ENCODE measurements at places on chromosomes 12 and 14.
A peak's percentile ranks its signal among the peaks of the same experiment; 100 is the strongest.

DNA sequence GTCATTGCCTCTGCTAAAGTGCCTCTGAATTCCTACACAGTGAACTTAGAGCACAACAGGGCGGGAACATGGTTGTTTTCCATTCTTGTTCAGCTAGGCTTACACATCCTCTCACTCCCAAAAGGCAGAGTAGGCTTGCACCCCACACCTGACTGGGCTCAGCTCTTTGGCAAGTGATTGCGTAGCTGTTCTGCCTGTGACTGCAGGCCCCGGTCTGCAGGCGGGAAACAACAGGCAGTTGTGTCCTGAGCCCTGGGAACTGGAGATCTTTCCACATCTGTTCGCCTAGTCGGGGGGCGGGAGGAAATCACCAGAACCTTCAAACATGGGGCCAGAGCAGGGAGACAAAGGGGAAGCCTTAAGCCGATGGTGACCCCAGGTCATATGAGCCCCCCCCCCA, 274.7 kb downstream of the ZFP36L1 start:
- DNase-seq, result no peak

DNA sequence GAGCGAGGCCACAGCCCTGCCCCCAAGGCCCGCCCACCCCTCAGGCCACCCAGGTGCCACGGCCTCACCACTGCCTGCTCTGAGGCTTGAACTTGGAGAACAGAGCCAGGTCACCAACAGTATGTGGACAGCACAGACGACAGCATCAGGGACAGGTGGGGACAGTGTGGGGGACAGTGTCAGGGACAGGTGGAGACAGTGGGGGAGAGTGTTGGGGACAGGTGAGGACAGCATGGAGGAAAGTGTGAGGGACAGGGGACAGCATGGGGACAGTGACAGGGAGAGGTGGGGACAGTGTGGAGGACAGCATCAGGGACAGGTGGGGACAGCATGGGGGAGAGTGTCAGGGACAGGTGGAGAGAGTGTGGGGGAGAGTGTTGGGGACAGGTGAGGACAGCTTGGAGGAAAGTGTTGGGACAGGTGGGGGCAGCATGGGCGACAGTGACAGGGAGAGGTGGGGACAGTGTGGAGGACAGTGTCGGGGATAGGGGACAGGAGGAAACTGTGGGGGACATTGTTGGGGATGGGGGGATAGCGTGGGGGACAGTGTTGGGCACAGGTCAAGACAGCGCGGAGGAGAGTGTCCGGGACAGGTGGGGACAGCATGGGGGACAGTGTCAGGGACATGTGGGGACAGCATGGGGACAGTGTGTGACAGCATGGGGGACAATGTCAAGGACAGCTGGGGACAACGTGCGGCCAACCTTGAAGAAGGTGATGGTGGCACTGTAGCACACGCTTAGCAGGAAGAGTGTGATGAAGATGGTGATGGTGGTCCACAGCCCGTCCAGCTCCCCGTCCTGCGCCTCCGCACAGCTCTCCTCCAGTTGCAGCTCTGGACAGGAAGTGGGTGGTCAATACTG, 114.9 kb downstream of the TMEM121 start:
- no peak for DNase-seq

GRCh38 chr12:27198036-27198435, 46.0 kb upstream of the STK38L start:
- DNase-seq, result no peak

- no peak for DNase-seq
These were observed 132.4 kb downstream of the TGFB3 start for GRCh38 chr14:75849300-75849895.

DNA sequence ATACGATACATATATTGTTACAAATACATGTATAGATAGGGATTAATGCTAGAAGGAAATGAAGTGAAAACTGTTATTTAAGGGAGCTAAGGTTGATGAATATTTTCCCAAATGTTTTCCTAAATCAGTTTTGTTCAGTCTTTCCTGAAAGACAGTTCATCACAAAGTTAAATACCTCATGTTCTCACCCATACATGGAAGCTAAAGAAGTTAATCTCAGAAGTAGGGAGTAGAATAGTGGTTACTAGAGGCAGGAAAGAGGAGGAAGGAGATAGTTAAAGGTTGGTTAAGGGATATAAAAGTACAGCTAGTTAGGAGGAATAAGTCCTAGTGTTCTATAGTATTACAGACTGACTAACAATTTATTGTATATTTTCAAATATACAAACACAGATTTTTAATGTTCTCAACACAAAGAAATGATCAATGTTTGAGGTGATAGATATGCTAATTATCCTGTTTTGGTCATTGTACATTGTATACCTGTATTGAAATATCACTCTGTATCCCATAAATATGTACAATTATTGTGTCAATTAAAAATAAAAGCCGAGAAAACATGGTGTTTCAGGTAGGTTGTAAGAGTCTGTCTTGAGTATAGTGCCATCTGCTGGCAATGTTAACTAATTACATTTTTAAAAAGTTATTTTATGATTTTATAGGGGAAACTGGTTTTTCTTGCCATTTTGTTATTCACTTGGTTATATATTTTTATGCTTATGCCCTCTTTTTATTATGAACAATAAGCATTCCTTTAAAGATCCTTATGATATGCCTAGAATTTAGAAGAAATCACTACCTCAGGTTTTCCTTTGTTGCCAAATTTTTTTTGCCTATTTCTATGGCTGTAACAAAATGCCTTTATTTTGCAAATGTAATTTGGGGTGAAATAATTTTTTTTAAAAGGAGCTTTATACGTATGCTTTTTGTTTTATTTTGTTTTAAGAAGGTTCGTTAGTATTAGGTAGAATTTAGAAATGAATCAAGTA, 26.9 kb downstream of the ZDHHC17 start:
- DNase-seq, result peak; percentile 9

GRCh38 chr14:25014440-25014839, 35.5 kb downstream of the STXBP6 start:
- DNase-seq, result no peak

- DNase-seq, result no peak
These were observed 59.7 kb downstream of the CALM1 start for GRCh38 chr14:90456551-90456950.
